Lower lobe of right lung (tissue), 2 donors: ENCODE measurements at places on chromosomes 2 and 18. TPM values are rescaled to one million over a fixed set of nuclear protein-coding genes. Genes with fewer than 3 reads are reported as not detected.

The NR4A2 gene
- 4.0 TPM for total RNA-seq

DNA sequence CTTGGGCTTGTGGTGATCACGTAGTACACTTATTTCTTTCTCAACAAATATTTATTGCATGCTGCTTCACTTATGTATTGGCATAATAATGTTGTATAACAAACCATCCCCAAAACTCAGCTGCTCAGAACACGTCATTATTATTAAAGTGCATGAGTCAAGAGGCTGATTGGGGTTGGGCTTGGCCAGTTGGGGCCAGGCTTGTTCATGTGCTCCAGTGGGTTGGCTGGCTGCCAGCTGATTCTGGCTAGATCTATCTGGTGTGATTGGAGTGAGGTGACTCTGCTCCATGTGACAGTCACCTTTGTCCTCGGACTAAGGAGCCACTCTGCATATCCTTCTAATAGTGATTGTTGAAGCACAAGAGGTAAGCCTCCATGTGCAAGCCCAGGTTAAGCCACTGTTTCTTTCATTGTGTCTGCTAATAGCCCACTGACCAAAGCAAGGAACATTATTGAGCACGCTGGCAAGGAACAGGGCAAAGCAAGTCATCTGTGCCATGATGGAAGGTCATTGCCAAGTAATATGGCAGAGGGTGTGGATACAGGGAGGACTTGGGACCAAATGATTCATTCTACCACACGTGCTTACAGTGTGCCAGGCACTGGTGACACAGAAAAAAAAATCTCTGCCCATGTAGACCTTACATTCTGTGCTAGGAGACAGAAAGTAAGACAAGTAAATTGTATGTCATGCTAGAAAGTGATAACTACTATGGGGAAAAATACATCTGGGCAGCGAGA, 63.3 kb upstream of the TMEM182 start:
- no peak for DNase-seq

The ELOA2 gene
- total RNA-seq, result not detected

GRCh38 chr2:215171796-215172195, 33.4 kb upstream of the ABCA12 start:
- no peak for DNase-seq

DNA sequence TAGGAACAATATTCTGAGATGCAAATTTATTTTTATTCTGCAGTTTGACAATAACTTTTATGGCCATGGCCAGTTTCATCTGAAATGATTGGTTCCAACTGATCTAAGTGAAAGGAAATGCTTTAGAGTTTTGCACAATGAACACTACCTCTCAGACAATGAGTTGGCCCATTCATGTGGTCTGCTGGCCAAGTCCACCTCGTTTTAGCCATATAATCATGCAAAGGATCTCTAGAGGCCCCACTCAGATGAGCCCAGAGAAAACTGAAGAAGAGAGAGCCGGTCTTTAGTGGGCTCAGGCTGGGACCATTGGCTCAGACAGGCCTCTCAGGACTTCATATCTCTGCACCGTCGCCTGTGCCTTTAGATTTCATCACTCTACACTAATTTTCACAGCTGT, 254.7 kb downstream of the MREG start:
- no peak for DNase-seq

- DNase-seq, result no peak
Measured at GRCh38 chr18:6857300-6857699, 127.8 kb downstream of the ARHGAP28 start.

- DNase-seq, result no peak
Measured at GRCh38 chr2:143192716-143193115, 63.5 kb downstream of the ARHGAP15 start.

DNA sequence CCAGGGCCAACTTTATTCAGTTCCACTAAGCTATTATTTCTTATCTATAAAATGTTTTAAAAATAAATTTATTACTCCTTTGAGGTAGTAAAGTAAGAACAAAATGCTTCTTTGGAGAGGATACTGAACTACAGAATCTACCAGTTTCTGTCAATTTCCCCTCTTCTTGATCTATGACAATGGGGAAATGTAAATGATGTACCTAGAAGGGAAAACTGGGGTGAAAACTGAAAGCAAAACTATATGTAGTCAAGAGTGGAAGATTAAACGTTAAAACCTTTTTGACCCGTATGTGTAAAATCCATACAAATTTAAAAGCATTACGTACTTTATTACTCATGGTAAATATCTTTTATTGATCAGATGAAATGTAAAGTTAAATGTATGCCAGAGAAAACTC, 1287.8 kb upstream of the TMEFF2 start:
- DNase-seq, result no peak

DNA sequence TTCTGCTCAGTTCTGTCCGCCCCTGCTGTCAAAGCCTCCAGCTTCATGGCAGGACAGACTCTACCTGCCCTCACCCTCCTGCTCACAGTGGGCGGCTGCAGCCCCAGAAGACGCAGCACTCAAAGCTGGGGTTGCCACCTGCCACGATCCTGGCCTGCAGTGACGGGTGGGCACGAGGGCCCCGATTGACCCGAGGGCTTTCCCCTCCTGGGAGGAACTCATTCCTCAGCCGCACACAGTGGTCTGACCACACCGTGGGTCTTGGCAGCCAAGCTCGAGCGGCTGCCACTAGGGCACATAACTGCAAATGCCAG, 47.1 kb downstream of the HS6ST1 start:
- DNase-seq, result no peak

The LIPG gene
- 3.7 TPM for total RNA-seq

DNA sequence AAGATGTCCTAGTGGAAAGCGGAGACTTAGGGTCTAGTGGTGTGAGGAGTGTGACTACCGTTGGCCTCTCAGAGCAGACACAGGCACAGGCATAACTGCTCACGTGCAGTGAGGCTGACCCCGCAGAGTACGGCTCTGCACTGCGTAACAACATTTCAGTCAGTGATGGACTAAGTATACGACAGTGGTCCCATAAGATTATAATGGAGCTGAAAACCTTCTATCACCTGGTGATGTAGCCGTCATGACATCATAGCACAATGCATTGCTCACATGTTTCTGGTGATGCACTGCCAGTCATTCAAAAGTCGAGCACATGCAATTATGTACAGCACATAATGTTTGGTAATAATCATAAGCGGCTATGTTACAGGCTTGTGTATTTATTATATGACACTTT, 179.6 kb downstream of the VAPA start:
- no peak for DNase-seq

GRCh38 chr2:141062443-141062842, 1068.4 kb downstream of the LRP1B start:
- DNase-seq, result no peak

GRCh38 chr2:203992509-203992908, 55.9 kb downstream of the ICOS start:
- DNase-seq, result no peak

The SIGLEC15 gene
- 0.35 TPM for total RNA-seq

The UGT1A10 gene
- not detected for total RNA-seq

The RAMP1 gene
- 5.1 TPM for total RNA-seq

- no peak for DNase-seq
Measured at GRCh38 chr18:50282521-50283335, 1.4 kb upstream of the MBD1 start.

The FIGN gene
- 5.8 TPM for total RNA-seq

- DNase-seq, result no peak
Measured at GRCh38 chr2:173606619-173607248, 252.1 kb downstream of the CDCA7 start.
